Stimulated activated CD4-positive, alpha-beta T cell treated with anti-CD3 and anti-CD28 coated beads, Interleukin-12 subunit alpha, Interleukin-12 subunit beta, amount 100 ng/mL, for 4 hours (primary cell): ENCODE measurements at places on chromosomes 2 and 18.

GRCh38 chr2:45259138-45259537 is 249.9 kb upstream of the SIX2 start:
- DNase-seq, result no peak

GRCh38 chr2:113166187-113166645 is 7.6 kb upstream of the PSD4 start:
- DNase-seq, result no peak

DNA sequence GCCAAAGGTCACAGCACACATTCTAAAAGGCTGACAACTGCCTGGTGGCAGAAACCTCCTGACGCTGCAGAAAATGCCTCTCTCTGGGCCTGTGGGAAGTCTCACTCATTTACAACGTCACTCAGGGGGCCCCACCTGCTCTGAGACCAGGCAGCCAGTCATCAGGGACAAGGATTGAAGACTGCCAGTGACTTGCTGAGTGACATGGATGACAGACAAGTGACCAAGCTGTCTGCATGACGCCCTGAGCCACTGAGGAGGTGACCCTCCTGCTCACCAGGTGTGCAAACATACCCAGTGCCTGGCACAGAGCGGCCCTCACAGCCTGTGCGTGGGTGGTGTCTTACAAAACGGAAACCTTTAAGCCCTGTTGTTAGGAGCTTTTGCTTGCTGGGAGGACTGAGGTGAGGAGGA is 392.4 kb downstream of the TNS1 start:
- DNase-seq, result peak; percentile 38

DNA sequence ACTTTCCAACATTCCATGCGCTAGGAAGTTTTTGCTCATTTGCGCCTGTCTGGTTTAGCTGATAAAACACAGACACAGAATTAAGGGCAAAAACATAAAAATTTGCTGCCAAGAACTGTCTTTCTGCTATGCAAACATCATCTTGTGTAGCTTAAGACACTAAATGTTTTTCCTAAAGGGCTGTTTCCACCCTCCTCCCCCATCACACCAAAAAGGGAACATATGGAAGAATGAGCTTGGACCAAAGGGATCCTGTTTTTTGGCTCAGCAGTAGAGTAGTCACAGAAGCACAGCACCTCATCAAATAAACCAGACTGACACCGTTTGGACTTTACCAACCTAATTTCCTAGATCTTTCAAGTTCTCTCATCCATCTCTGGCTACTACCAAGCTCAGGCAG is 210.1 kb downstream of the ZNF521 start:
- no peak for DNase-seq

DNA sequence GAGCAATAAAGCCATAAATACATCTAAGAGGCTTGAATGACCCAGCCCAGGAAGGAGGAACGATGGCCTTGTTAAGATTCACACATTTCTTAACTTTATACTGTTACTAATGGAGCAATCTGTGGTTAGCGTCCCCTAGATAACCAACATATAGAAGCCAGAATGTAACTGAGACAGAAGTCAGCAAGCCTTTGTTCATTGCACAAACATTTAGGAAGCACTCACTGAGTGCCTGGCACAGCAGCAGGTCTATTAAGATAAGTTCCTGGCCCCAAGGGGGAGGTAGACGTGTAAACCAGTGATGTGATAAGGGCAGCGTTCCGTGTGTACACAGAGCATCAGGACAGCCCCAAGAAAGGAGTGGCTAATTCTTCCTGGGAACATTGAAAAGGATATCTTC is 63.6 kb upstream of the ATL2 start:
- DNase-seq, result no peak

DNA sequence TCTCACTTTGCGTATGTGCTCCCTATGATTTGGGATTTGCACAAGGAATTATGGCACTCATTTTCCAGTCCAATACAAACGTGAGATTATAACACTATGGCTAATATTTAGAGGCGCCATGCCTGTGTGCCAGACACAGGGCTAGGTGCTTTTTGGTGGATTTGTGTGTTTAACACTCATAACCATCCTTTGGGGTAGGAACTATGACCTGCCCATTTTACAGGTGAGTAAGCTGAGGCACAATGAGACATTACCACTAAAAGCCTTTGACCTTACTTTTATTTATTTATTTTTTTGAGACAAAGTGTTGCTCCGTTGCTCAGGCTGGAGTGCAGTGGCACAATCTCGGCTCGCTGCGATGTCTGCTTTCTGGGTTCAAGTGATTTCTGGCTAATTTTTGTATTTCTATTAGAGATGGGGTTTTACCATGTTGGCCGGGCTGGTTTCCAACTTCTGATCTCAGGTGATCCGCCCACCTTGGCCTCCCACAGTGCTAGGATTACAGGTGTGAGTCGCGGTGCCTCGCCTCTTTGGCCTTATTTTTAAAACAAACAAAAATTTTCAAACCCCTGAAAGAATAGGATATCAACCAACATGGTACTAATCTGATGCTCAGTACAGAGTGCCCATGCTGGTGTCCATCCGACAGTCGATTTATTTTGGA is 26.6 kb upstream of the GLI2 start:
- no peak for DNase-seq

GRCh38 chr2:240885566-240885965 is 10.4 kb downstream of the MAB21L4 start:
- no peak for DNase-seq

DNA sequence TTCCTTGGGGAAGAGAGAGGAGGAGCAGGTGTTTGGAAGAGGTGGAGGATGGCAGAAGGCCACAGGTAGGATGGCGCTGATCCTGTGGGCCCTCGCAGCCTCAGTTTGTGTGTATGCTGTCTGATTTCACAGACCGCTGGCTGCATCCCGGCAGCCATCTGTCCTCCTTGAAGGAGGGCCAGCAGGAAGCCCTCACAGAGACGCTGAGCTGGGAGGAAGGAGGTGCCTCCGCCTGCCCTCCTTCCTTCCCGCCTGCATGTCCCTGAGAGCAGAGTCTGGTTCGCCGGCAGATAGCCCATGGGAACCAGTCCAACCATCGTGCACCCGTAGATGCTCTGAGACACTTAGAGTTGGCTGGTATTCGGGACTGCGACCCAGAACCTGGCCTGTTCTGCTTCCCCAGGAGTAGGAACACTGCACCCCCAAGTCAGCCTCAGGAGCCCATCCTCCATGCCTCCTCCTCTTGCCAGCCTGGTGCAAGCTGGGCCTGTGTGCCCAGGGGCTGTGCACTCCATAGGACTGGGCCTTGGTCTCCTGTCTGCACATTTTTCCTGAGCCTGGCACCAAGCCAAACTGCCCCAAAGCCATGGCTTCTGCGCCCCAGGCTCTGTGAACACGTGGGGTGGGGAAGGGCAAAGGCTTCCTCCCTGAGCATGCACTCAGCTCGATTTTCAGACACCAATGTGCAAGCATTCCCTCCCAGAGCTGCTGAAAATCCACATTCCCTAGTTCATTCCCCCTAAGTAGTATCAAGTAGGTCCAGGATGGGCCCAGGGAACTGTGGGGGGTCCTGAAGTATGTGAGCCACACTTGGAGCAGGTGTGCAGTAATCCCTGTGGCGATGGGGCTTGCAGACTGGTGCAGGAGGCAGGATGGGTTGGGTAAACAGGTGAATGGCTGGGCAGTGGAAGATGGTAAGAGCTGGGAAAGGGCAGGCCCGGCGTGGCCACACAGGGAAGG is 115.6 kb downstream of the SEPTIN10 start:
- no peak for DNase-seq

- DNase-seq, result no peak
Observed at GRCh38 chr2:136901732-136902131, 136.4 kb downstream of the THSD7B start.

GRCh38 chr18:56545464-56545863 is 92.9 kb downstream of the TXNL1 start:
- DNase-seq, result no peak

GRCh38 chr2:124524155-124524915 is 499.2 kb downstream of the CNTNAP5 start:
- no peak for DNase-seq

GRCh38 chr2:234292205-234292961 is 204.5 kb downstream of the ARL4C start:
- DNase-seq, result peak; percentile 28

- no peak for DNase-seq
Observed at GRCh38 chr2:45289997-45290709, 280.9 kb upstream of the SIX2 start.

- no peak for DNase-seq
Observed at GRCh38 chr18:66621816-66622576, 18.1 kb upstream of the CDH19 start.

GRCh38 chr2:43135583-43135982 is 90.8 kb downstream of the ZFP36L2 start:
- no peak for DNase-seq

GRCh38 chr2:239498981-239499634 is 98.3 kb upstream of the HDAC4 start:
- no peak for DNase-seq

DNA sequence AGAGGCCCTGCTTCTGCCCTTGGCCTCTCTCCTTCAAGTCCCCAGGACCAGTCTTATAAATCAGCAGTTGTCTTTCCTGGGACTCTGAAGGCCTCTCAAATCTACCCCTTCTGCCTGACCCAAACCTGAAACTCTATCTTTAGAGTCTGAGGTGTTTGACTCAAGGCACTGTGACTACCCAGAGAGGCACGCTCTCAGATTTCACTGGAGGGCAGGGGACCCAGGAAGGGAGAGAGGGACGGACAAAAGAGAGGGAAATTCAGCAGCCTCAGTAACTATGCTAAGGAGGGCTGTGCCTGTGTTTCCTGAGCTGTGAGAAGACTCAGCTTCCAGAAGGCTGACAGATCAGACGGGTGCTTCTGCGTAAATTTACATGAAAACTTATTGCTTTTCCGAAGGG is 217.8 kb downstream of the HAUS1 start:
- no peak for DNase-seq

- no peak for DNase-seq
Observed at GRCh38 chr2:149924028-149924427, 336.5 kb upstream of the MMADHC start.

DNA sequence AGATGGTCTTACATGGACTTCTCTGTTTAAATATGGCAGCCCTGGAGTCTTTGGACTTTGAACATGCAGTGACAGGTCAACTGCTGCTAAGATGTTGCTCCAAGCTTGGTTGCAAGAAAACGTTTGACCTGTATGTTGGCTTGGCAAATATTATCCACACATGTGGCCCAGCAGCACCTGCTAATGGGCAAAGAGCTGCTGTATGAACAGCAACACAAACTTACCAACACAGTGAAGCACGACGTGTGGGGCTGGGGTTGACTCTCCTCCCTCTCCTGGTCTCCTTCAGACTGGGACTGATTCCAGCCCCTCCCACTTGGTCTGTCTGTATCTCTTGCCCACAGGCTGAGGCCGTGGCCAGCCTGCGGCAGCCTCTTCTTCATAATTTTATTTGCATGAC is 3.8 kb downstream of the KCNE4 start:
- no peak for DNase-seq

DNA sequence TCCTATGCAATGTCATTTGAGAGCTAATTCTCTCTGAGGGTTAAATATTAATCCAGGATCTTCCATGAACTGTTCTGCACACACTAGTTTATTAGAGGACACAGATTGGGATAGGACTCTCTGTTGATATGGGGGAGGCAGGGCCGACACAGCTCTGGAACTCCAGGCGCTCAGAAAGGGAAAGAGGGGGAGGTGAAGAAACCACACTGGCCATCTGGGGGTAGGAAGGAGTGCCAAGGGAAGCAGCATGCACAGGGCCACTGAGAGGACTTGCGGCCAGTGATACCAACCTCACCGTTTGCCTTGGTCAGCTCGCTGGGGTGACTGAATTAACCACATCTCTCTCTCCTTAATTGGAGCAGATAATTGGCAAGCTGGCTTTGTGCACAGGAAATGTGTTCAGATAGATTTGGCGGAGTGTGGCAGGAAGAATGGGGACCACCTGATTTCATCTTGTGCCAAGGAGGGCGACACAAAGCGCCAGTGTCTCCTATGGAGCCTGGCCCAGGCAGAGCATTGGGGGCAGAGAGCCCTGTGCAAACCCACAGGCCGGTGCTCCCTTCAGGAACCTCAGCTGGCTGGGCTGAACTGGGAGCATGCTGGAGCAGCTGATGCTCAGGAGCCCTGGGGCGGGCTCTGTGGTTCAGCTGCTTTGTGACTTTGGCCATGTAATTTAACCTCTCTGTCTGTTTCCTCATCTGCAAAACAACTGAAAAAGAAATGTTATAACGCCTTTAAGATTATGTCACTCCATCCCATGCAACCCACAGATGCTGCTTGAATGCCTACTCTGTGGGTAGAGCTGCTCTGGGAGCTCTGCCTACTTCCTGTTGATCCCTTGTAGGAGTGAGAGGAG is 114.7 kb upstream of the STON1 start:
- DNase-seq, result no peak

GRCh38 chr18:37252342-37252741 is 313.3 kb downstream of the CELF4 start:
- no peak for DNase-seq

- DNase-seq, result no peak
Observed at GRCh38 chr18:51668607-51669006, 471.1 kb upstream of the MEX3C start.

DNA sequence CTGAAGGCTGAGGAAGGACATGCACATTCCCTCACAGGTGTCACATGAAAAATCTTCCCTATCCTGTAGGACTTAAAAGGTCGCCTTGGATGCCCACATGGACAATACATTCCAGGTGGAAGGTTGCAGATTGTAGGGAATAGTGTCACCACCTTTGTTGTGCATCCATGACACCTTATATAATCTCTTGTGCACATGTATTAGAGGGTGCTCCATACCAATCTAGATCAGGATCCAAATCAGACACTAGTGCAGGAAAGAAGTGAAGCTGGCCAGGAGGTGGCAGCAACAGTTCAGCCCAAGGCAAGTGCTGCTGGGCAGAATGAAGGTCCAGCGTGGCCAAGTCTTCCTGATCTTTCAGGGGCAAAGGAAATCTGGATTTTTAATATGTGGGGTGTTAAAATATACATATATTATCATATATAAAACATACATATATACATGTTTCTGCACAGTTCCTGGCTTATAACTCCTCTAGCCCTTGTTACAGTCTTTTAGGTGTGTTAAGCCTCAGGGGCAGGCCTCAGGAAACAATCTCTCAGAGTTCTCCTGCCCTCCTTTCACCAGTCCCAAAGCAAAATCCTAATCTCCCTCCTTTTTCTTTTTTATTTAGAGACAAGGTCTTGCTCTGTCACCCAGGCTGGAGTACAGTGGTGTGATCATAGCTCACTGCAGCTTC is 16.6 kb downstream of the NIF3L1 start:
- peak; percentile 44 for DNase-seq

DNA sequence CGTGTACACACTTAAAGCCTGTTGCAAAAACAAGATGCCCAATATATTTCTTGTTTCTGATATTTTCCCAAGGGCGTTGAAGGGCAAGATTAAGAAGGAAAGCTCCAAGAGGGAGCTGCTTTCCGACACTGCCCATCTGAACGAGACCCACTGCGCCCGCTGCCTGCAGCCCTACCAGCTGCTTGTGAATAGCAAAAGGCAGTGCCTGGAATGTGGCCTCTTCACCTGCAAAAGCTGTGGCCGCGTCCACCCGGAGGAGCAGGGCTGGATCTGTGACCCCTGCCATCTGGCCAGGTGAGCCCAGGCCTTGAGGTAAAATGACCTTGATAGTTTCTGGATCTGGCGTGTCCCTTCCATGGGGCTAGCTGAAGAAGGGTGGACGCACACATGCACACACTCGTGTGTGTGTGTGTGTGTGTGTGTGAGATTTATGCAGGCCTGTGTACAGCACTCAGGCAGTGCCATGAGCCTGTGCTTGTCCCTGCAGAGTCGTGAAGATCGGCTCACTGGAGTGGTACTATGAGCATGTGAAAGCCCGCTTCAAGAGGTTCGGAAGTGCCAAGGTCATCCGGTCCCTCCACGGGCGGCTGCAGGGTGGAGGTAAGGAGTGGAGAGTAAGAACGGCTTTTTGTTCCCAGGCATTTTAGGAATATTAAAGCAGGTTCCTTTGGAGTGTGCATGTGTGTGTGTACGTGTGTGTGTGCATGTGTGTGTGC is 23.6 kb downstream of the MLPH start:
- DNase-seq, result no peak

- peak; percentile 57 for DNase-seq
Observed at GRCh38 chr2:231708773-231709635, 679 bp downstream of the PTMA start.
